ENCODE measurements at places on chromosomes 5 and 9.

DNA sequence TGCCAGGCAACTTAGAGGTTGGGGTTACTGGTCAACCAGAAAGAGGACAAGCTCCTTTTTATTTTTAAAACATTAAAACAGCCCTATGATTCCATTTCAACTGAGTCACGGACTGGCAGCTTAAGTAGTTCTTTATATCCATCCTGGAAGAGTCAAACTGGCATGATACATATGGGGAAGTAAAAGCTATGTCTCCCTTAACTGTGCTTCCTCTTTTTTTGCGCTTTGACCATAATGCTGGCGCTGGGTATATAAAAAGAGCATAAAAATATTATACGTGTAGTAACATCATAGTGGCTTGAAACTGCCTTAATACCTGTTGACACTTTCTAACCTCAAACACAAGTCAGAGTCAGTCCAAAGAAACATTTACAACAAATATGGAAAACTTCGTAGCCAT is 274.4 kb downstream of the CSNK1G3 start:
- DNase-seq: no peak

DNA sequence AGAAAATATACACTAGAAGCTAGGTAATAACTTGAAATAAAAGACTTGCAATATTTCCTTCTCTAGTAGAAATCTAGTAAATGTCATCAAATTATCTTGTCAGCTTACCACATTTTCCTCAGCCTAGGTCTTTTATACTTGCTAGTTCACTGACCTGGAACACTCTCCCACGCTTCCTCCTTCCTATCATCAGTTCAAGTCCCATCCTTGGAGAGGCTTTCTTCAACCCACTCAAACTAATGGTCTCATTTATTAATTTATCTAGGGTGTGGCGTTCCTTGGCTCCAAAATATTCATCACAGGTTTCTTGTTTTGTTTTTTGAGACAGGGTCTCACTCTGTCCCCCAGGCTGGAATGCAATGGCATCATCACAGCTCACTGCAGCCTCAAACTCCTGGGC is 2.9 kb downstream of the FAM13B start:
- no peak for DNase-seq

DNA sequence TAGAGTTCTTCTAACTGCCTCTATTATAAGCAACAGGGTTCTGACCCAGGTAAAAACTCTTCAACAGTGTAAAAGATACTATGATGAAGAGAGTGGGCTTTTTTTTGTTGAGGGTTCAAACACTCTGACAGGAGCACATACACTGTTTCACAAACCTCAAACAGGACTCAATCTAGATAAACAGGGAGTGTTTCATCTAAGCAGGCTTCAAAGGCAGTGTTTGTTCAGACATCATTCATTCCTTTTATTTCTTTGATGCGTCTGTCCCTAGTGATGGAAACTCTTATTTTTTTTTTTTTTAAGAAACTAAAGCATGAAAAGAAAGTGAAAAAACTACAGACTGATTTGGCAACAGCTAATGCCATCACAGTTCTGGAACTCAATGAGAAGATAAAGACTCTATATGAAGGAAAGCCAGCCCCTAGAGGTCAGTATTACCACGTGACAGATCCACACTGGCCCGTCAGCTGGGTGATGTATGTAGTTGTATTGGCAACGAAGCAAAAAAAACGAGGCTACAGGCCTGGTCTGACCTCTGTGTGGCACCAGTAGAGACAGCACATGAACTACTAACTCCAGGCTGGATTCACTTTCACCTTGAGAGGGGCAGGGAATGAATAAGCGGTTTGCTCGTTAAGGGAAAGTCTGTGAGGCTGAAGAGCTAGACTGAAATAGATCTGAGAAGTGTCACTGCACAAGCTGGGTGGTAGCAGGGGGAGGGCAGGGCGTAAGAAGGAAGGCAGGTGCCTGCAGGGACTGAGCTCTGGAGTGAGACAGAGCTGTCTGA is 172.2 kb downstream of the CCDC192 start:
- peak; percentile 2 for DNase-seq

DNA sequence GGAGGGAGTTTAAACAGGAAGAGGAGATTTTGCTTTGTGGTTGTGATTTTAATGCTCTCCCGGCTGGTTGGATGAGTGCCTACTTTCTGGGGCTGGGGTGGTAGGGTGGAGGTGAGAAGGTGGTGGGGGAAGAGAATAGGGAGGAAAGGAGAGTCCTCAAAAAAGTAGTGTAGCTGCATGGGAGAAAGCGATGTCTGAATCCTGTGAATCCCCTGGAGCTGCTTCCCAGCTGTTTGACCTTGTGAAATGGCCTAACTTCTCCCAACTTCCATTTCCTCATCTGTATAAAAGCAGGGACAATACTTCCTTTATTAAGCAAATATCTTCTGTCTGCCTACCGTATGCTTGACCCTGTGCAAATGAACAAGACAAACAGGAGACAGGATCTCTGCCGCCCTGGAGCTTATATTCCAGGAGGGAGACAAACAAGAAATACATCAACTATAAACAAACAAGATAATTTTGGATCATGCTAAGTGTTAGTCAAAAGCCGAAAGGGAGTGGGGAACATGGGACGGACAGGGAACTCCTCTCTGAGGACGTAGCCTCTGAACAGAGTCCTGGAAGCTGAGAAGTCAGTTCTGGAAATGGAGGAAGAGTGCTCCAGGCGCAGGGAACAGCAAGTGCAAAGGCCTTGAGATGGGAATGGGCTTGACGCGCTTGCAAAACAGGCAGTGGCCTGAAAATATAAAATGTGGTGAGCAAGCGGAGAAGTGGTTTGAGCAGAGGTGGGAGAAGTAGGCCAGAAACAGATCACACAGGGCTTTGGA is 103.5 kb downstream of the SPRY4 start:
- DNase-seq: no peak

DNA sequence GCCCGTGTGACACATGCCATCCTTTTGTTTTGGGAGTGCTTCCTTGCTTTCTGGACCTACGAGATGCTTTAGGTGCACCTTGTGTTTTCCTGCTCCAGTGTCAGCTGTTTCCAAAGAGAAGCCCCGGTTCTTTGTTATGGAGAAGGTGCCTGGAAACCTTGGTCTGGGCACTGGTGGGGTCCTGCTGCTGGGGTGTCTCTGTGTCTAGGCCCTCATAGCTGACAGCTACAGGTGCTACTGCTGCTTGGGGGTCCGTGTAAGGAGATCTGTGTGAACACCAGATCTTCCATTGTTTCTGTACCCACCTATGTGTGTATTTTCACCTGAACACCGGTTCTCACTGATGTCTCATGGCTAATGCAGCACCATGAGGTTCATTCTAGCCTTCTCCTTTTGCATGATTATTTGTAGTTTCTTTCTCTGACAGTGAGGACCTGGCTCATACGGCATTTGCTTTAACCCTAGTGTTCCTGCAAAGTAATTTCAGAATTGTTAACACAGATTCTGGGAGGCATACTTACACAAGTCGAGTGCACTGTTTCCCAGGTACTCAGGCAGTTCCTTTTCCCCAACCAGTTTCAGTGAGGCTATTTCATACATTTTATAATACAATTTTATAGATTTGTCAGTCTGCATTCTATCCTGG is 13.2 kb upstream of the FAM120AOS start:
- no peak for DNase-seq
